ENCODE measurements at places on chromosomes 4 and X.

DNA sequence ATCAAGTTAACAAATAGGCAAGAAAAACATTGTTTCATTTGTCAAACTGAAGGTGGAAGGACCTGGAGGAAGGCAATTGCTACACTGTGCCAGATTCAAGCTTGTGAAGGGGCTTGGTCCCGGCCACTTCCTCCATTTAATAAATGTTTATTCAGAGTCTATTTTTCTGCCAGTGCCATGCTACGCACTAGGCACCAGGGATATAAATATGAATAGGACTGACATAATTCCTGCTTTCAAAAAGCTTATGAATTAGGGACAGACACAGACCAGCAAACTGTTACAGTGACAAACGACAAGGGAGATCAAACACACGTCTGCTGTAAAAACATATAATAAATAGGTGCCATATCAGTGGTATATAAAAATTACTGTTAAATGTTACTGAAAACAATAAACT lies 571 bp downstream of the TLR6 start:
- DNase-seq: no peak

DNA sequence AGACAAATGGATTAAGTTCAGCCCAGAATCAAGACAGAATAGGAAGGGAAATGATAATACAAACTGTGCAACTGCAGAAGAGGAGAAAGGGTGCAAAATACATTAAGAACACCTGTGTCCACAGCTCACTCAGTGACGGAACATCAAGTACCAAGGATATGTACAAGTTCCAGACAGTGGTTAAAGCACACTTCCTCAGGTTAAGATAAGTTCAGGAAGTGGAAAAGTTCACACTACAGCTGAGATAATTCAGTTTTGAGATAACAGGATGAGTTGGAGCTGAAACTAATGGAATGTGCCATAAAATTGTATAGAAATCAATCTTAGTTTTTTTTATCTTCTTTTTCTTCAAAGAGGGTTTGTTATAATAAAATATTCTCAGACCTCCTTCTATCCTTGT lies 419.4 kb downstream of the KCNIP4 start:
- DNase-seq: no peak

DNA sequence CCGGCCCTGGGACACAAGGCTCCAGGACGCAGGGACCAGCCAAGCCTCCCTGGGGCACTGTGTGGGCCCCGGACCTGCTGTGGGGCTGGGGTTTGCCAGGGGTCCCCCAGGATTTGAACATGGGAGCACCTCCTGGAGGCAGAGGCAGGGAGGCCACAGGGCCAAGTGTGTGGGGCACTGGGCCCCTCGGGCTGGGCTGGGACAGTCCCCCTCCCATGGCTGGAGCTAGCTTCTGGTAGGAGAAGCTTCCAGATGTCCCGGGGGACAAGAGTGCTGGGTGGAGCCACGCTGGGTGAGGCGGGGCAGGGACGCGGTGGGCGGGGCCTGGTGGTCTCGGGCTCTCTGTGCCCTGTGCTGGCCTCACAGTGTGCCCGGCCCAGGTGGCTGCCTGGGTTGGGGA lies 18.6 kb downstream of the FGFRL1 start:
- DNase-seq: no peak

- no peak for DNase-seq
Observed at GRCh38 chrX:20434986-20435385, 168.3 kb upstream of the RPS6KA3 start.

- DNase-seq: peak; percentile 15
Observed at GRCh38 chrX:149286940-149287349, 218.2 kb downstream of the IDS start.

DNA sequence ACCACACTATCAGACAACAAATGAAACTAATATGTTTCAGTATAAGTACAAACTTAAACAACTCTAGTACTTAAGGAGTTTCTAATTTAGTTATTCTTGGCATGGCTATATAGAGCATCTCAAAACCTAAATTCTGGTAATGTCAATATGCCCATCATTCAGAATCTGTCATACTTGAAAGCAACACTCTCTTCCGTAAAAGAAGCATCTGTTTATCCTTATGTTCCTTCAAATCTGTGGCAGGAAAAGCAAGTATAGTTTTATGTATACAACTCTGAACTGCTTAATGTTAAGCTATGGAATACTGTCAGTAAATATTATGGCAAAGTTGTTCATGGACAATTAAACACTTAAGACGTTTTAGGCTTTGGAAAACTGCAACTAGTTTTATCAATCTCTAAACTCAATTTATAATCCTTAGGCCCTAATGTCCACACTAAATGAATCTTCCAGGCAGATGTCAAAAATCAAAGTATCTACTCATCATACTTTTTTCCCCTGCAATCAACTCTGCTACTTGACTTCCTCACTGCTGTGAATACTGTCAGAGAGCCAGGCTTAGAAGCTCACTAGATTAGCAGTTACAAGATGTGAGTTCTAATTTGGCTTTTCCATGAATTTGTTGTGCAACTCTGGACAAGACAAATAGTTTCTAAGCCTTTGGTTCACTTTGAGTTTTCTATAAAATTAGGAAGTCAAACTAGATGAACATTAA lies 109.4 kb downstream of the SCLT1 start:
- DNase-seq: no peak

GRCh38 chrX:10017872-10018271 lies 50.7 kb downstream of the CLDN34 start:
- no peak for DNase-seq

GRCh38 chrX:34377645-34378044 lies 245.5 kb upstream of the FAM47A start:
- no peak for DNase-seq

- no peak for DNase-seq
Observed at GRCh38 chr4:140724760-140725159, 31.4 kb downstream of the TBC1D9 start.

GRCh38 chr4:125397226-125397625 lies 82.5 kb downstream of the FAT4 start:
- DNase-seq: no peak

DNA sequence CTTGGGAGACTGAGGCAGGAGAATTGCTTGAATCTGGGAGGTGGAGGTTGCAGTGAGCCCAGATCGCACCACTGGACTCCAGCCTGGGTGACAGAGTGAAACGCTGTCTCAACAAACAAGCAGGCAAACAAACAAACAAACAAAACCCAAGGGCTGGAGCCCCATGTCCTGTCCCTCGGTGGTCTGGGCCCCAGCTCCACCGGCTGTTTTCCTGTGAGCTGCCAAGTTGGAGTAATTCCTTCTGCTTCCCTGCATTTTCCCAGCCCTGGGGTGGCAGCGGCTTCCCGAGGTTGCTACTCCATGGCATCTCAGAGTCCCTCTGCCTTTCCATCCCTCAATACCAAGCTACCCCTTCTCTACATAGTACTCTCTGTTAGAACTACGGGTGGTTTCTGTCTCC lies 43.2 kb downstream of the RGS12 start:
- DNase-seq: no peak

- no peak for DNase-seq
Observed at GRCh38 chr4:165780735-165781134, 92.3 kb upstream of the TLL1 start.

Measured in retinal pigment epithelial cell (primary cell).